ENCODE measurements at places on chromosomes 2 and 18.

- DNase-seq = no peak
Measured at GRCh38 chr2:232489516-232490220, 2.0 kb upstream of the ECEL1 start.

- no peak for DNase-seq
Measured at GRCh38 chr2:41460661-41461060, 587.2 kb upstream of the PKDCC start.

DNA sequence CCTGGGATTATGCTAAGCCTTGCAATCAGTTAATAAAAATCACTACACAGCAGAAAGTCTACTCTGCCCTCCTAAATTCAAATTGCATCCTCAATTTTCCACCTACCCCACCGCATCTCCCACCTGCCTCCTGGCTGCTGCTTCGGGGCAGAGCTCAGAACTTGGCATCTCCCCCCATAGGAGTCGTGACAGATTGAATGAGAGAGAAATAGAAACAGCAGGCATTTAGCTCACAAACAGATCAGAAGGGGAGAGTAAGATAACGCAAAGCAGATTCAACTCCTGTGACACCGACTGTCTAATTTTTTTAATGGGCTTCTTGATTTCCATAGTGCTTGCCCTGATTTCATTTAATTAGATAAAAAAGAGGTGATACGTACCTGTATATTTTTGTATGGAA lies 24.7 kb upstream of the LRRC30 start:
- DNase-seq = no peak

DNA sequence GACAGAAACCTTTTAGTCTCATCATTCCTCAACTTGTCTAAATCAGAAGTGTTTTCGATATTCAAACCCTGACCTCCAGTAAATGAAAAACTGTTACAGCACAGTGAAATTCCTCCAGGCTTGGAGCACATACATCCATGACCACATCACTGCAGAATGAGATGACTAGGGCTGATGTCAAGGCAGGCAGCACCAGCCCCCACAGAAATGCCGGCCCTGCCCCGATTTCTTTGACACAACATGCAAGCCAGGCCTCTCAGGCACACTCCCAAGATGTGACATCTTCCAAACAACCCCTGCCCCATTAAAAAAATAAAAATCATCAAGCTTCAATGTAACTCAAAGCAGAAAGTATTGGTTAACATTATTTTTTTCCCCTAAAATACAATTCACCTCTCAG lies 103.3 kb downstream of the CTAGE1 start:
- DNase-seq = no peak

DNA sequence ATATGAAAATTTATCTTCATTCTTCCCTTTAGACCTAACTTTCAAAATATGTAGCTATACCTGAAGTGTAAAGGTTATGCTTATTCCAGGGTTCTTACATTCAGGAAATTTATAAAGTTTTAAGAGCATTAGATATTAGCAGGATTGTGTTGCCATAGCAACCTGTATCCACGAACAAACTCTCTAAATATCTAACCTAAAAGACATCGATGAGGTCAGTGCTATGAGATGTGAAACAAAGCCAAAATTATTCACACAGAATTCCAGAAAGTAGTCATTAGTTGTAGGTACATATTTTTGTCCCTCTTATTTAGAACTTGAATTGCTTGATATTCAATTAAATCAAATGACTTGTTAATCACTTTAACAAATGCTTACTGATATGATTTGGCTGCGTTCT lies 705.3 kb downstream of the SOCS6 start:
- DNase-seq = no peak

DNA sequence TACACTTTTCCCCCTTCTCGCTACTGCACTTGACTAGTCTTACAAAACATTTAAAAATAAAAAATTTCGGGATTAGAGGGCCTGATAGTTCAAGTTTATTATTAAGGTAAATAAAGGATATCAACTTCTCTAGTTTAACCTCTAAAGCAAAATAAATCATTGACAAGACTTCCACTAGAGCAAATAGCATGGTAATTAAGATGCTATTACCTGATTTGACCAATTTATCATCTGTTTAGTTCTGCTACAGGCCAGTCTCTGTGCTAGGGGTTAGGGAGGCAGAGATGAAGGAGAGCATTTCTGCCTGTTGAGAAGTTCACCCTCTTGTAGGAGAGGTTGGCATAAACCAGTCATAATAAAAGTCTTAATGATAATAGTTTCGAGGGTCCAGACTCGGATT lies 34.0 kb downstream of the RHOB start:
- DNase-seq = no peak

- DNase-seq = no peak
Measured at GRCh38 chr2:98172150-98172765, 85.3 kb downstream of the VWA3B start.

DNA sequence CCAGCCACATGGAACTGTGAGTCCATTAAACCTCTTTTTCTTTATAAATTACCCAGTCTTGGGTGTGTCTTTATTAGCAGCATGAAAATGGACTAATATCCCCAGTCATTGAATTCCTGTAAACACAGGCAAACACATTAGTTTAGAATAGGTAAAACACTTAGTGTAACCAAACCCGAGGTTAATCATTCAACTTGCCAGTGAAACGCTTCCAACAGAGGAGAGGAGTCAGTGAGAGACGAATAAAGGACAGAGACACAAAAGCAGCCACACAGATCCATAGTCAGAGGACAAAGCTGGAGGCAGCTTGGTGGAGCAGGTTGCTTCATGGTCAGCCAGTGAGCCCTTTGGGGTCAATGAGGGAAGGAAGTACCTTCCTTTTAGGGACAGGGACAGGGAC lies 348.1 kb downstream of the TGIF1 start:
- DNase-seq = no peak

DNA sequence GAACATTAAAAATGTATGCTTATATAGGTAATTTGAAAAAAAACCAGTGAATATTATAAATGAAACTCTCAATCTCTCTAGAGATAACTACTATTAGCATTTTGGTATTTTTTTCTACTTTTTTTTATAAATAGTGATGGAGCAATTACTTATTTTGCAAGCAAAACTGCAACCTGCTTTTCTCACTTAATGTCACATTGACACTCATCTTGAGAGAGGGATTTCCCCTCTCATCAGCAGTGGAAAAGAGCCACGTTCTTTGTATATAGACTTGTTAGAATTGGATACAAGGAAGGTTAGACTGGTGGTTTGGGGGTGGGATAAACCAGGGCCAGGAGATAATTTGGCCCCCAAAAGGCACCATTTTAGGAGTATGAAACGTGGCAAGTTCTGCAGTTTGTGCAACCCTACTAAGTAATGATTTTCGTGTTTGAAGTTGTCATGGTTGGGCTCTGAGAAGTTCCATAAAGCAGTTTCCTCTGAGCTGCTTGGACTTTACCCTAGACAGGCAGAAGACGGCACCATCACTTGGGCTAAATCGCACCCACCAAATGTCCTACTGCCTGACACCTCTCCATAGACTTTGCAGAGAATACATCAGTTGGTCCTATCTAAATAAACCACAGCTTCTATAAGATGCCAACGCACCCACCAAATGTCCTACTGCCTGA lies 194.0 kb downstream of the ACTR3 start:
- no peak for DNase-seq

DNA sequence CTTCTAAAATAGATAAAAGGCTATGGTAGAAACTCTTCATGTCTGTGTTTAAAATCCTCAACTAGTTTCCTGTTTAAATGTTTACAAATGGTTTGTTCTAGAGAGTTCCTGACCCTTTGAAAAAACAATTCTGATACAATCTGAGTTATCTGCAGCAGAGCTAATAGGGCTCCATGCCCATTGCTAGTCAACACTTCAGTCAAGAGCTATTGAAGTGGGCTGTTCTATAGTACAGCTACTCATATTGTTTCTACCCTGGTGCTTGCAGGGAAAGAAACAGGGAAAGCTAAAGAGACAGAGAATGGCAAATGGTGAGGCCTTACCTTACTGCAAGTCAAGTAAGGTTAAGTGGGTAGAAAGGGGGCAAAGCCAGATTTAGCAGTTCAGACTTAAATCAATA lies 112.3 kb upstream of the CAVIN2 start:
- peak; percentile 91 for DNase-seq

DNA sequence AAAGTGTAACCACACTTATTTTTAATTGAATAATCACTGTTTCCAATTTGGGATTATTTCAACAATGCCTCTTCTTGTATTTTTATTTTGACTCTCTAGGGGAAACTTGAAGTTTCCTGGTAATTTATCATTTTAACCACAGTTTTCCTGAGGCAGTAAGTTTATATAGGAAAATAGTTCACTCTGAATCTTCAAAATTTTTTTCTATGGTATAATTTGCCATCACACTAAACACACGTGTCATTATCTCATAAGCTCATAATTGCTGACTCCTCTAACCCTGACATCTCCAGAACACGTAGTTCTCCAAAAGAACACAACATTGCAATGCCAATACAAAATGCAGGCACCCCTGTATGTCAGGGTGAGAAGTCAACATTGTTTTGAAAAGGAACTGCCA lies 102.2 kb upstream of the FZD7 start:
- no peak for DNase-seq

GRCh38 chr2:70017962-70018361 lies 56.5 kb upstream of the ASPRV1 start:
- DNase-seq = no peak

DNA sequence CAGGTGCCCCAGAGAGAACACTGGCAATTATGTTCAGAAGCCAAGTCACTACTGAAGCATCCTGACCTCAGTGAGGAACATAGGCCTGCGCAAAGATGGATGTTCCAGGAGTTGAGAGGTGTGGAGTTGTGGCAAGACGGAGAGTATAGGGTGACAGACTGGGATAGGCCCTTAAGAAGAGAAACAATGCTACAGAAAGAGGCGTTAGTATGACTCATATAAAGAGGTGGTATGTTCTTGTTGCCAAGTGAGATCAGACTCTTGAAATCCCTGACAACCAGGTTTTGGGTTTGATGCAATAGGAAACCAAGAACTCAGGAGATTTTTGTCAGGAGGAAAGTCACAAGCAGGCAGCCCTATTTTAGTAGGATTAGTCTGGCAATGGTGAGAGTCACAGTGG lies 185.6 kb downstream of the RIT2 start:
- no peak for DNase-seq

GRCh38 chr2:38754506-38754905 lies 3.3 kb upstream of the SRSF7 start:
- DNase-seq = no peak

- DNase-seq = no peak
Measured at GRCh38 chr2:82089518-82089917, 1785.0 kb upstream of the LRRTM1 start.

- no peak for DNase-seq
Measured at GRCh38 chr2:86617153-86617552, 6.5 kb downstream of the RNF103 start.

- DNase-seq = no peak
Measured at GRCh38 chr2:48343571-48344440, 186.1 kb upstream of the STON1 start.

DNA sequence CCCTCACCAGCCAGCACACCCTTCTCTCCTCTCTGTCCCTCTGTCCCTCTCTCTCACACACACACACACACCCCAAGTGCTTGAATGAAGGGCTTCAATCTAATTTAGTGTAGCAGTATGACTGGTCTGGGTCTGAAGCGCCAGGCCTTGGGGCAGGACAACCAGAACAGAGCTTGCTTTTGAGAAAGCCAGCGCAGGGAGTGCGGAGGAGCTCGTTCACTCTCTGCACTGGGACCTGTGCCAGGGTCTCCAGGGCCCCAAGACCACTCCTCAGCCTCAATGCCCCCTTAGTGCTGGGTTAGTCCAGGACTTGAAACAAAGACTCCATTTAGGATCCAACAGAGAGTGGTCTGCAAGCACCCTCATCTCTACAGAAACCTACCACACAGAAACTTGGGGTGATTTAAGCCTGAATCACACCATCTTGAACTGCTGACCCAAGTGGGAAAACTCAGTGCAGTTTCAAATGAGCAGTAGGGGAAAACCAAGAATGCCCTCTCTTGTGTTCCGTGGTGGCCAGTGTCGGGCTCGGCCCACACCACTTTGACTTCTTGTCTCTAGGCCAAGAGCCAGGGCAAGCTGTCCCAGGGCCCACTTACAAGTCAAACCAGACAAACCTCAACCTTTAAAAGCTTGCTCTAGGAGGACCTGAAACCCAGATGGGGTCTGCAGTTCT lies 66.6 kb upstream of the WIPF1 start:
- DNase-seq = no peak

GRCh38 chr2:229087843-229088516 lies 183.1 kb downstream of the PID1 start:
- no peak for DNase-seq
